ENCODE measurements at places on chromosomes 1 and 21.
A peak's percentile ranks its signal among the peaks of the same experiment; 100 is the strongest.

- no peak for DNase-seq
Observed at GRCh38 chr21:14846621-14847020, 218.2 kb downstream of the NRIP1 start.

GRCh38 chr1:18560692-18561091 is 70.0 kb upstream of the PAX7 start:
- DNase-seq: no peak

- no peak for DNase-seq
Observed at GRCh38 chr1:2556678-2557481, 709 bp downstream of the TNFRSF14 start.

GRCh38 chr1:32115496-32115895 is 7.6 kb downstream of the KPNA6 start:
- DNase-seq: no peak

DNA sequence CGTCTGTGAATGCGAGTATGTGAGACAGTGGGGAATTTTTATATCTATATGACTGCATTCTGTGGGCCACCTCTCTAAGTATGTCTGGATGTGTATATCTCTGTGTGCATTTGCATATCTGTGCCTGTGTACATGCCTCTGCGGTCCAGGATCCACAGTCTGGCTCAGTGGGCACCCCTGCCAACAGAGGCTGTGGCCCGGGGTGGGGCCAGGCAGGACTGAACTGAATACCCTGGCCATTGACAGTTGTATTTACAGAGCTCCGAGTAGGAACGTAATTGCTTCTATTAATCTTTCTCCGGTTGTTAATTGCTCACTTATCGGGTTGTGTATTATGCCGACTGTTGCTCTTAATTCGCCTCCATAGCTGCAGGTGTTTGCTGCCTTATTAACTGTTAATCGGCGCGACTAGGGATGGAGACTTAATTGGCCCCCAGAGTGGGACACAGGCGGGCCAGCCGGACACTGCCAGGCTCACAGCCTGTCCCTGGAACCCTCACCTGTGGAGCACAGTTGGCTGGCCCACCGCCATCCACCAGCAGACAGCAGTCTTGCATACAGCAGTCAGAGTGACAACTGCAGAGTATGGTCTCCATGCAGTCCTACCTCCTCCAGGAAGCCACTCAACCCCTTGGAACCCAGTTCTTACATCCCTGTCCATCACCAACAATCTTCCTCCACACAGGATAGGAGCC is 22.4 kb upstream of the ADGRB2 start:
- no peak for DNase-seq

- no peak for DNase-seq
Observed at GRCh38 chr1:212162635-212163034, 122.6 kb upstream of the PPP2R5A start.

- DNase-seq: no peak
Observed at GRCh38 chr1:96374076-96374762, 347.4 kb upstream of the PTBP2 start.

- no peak for DNase-seq
Observed at GRCh38 chr1:156001021-156001661, 19.6 kb downstream of the SSR2 start.

DNA sequence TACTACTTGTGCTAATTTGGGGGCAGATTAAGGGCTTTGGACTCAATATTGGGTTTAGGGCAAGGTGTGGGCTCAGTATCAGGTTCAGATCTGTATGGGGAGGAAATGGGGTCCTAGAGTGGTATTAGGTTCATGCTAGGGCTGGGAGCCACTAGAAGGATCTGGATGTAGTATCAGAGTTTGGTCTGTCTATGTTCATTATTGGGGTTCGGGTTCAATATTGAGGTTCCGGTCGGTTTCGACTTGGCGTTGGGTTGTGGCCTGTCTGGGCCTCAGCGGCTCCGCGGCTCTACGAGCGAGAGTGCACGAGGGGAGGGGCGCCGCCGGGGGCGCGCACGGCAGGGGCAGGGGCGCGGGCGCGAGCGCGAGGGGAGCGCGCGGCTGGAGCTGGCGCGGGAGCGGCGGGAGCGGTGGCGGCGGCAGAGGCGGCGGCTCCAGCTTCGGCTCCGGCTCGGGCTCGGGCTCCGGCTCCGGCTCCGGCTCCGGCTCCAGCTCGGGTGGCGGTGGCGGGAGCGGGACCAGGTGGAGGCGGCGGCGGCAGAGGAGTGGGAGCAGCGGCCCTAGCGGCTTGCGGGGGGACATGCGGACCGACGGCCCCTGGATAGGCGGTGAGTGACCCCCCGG is at the start of gene PTPRF:
Gene PTPRF (plus strand): TSS at position 401 of the 624 bp plus-strand sequence. CDS start 14,193 bp downstream, outside the sequence.
- peak; percentile 55 for DNase-seq

DNA sequence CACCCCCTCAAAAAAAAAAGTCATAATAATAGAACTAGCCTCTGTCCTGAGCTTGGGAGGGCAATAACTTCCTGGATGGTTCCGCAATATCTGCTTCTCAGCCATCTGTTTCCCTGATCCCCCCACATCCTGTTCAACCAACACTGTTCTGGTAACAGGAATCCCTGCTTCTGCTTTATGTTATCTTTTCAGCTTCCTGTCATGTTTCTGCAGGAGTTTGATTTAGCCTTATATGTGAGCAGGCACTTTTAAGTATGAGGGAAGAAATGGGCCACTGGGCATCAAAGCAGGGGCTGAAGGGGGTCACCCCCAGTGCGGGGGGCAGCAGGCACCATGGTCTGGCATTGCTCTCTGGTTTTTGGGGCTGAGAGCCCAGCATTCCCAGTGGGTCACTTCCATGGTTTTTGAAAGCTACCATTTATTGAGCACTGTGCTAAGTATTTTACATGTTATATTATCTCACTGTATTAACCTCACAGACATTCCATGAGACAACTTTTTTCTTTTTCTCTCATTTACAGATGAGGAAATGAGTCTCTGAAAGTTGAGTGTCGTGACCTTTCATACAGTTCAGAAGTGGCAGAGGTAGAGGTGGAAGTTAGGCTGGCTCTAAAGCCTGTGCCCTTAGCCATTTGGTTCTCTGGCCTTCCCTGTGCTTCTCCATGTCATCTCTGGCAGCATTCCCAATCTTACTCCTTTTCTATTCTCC is 61.9 kb downstream of the DNTTIP2 start:
- no peak for DNase-seq

DNA sequence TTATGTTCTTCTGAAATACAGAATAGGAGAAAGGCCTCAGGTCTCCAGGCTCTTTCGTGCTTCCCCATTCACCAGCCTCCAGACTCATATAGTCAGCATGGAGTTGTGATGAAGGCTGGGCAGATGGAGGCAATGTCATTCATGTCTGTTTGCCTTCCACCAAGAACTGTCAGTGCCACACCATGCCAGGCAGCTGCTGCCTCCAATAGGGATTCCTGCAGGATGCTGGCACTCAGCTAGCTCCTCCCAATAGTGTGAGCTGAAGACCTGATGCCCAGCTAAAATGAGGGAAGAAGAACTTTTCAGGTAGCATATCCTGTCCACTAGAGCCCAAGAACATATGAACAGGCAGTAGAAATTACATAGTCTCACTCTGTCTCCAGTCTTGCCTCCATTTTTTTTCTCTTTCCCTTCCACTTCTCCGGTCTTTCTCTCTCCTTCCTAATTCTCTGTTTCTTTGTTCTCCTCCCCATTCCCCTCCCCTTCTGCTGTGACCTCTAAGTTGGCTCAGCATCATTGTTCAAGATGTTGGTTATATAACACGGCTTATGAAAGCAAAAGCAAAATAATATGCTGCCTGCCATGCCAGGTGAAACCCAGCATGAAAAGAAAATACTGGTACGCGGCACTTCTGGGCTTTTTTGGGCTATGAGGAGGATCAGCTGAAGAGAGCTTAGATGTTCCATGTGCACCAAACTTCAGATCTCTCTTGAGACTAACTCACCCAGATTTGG is 17.3 kb downstream of the GLUL start:
- no peak for DNase-seq

DNA sequence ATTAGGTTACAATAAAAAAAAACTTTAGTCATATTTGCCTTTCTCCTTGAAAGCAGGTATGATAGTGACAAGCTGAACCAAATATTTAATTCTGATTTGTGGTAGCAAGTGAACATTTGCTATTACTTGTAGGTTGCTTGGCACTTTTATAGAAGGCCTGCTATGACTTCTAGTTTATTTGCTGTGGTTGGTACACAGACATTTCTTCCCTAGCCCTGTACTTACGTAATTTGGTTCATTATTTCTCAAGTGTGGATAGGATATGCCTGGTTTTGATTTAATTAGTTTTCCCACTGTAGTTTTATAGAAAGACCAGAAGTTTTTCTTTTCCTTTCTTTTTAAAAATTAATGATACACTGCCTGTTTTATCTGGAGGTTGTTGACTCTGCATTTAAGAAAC is 55.9 kb downstream of the PPP2R5A start:
- no peak for DNase-seq

All from C1 segment of cervical spinal cord (tissue), 14 donors.